ENCODE measurements at places on chromosomes 1 and 21.

DNA sequence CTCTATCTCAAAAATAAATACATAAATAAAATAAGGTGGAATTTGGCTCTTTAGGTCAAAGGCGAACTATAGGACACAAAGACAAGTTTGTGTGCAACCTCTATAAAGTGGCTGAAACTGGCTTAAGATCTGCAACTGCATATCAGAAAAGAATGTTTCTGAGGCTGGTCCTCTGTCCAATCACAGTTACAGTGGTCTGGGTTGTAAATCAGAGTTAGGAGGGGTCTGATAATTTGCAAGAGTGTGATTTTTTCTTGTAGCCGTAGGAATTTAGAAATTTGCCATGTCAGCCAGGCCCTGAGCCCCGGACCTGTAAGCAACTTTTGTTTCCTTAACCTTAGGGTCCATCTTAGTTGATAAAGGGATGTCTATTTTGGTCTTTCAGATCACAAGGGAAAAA is 27.8 kb downstream of the CMPK1 start:
- no peak for DNase-seq

DNA sequence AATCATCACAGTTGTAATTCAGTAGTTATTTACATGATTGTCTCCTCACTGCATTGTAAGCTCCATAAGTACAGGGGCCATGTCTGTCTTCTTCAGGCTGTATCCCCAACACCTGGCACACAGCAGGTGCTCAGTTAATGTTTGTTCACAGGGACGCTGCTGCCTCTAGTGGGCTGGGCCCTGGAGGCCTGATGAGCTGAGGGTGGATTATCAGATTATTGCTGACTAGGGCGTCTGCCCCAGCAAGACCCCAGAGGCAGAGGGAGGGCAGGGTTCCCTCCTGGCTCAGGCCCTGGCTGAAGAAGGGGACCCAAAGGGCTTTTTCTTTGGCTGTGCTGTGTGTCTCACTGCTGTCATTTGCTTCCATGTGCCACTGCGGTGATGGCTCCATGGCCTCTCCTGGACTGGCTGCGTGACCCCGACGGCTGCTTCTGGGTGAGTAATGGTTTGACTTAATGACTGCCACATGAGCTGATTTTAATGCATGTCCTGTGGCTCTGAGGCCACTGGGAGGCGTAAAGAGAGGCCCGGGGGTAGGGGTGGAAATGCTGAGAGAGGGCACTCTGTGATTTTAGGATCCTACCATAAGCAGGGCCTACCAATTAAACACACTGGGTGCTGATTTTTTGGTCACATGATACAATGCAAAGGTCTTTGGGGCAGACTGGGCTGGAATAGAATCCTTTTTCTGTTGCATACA is 20.8 kb upstream of the EPB41 start:
- DNase-seq: no peak

DNA sequence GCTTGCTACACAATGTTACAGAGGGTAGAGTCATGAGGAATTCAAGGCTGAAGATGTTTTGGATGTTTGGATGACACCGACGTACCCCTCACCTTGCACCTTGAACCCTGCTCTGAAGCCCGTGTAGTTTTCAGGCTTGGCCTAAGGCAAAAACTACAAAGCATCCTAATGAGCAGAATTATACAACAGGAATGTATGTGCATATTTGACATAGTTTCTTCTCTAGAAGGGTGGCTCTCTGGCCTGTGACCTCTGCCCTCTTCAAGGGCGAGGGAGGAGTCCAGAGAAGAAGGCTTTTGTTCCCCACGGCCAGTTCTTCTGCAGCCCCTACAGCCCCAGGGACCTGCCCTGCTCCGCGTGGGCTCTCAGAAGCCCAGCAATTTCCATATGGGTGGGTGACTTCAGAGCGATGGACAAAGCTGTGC is 43.3 kb downstream of the L1TD1 start:
- no peak for DNase-seq

- no peak for DNase-seq
Measured at GRCh38 chr1:7497107-7497637, 273.9 kb upstream of the VAMP3 start.

DNA sequence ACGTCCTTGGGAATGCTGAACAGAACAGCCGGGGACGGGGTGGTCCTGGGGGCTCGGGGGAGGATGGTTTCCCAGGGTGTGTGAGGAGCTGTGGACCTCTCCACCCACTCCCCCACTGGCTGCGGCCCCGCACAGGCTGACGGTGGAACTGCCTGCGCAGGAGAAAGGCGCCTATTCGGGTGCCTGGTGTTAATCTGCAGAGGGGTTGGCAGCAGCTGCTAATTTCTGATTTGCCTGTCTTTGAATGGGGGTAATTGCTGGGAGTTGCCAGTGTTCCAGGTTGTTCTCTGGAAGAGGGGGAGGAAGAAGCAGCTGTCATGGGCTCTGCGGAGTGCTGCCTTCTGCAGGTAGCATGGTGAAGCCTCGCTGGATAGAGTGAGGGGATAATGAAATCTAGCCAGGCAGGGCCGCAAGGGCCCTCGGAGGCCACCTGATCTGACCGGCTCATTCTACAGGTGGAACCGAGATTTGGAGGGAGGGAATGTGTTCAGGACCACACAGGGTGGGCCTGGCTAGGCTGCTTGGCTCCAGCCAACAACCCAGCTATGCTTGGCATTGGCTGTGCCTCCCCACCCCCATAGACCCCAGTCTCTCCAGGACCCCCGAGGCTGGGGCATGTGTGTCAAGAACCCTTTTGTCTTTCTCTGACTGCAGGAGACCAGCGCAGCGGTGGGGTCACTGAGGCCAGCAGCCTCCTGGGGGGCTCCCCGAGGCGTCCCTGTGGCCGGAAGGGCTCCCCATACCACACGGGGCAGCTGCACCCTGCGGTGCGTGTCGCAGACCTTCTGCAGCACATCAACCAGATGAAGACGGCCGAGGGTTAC is 67.1 kb downstream of the PTPRU start:
- DNase-seq: no peak

DNA sequence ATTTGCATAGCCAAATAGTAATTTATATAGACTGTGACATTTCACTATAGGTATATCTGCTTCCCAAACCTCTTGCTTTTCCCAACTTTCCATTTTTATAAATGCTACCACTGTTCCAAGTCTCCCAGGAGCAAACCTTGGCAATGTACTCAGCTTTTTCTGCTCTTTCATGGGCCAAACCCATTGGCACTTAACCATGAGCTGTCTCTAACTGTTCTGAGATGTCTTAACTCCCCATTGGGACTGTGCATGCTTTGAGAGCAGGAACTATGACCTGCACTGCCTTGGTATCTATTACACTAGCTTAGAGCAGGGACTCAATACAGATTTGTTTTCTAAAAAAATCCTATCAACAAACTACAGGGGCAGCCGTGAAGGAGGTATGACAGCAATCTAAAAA is 22.5 kb upstream of the KHDRBS1 start:
- no peak for DNase-seq

DNA sequence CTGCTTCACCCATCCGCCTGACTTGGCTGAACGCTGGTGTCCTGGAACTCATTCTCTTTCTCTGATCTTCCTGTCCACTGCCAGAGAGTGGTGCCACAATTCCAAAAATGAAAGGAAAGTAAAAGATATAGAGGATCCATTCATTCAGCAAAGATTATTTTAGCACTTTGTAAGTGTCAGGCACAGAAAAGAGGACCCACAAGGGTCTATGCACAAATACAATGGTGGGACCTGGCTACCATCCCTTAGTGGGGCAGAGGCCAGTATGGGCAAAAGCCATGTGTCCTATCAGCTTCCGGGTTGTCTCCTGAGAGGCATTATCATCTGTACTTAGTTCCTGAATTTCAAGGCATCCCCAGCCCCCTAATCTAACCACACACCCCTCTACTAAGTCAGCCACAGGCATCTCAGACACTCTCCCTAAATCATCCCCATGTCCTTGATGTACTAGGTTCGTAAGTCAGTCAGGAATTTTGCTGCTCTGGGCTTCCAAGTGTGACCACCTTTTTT is 19.0 kb downstream of the SSR2 start:
- DNase-seq: no peak

DNA sequence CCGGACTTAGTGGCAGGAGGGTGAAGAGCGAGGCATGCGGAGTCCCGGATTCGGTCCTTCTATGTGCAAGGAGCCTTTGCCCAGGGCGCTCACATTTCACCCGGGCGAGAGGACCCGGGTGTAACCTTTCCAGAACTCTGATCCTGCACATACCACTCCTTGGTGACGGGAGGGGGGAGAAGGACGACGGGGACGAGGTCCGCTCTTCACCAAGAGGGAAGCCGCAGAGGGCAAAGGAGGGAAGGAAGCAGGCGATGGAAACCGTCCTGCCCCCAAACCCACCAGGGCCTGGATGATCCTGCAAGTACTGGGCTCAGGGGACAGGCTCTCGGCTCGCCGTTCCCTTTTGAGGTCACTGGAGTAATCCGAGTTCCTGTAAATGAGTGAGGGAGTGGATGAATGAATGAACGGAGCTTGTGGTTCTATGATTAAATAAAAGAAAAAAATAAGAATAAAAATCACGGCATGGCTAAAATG is 993 bp downstream of the SYPL2 start:
- no peak for DNase-seq

DNA sequence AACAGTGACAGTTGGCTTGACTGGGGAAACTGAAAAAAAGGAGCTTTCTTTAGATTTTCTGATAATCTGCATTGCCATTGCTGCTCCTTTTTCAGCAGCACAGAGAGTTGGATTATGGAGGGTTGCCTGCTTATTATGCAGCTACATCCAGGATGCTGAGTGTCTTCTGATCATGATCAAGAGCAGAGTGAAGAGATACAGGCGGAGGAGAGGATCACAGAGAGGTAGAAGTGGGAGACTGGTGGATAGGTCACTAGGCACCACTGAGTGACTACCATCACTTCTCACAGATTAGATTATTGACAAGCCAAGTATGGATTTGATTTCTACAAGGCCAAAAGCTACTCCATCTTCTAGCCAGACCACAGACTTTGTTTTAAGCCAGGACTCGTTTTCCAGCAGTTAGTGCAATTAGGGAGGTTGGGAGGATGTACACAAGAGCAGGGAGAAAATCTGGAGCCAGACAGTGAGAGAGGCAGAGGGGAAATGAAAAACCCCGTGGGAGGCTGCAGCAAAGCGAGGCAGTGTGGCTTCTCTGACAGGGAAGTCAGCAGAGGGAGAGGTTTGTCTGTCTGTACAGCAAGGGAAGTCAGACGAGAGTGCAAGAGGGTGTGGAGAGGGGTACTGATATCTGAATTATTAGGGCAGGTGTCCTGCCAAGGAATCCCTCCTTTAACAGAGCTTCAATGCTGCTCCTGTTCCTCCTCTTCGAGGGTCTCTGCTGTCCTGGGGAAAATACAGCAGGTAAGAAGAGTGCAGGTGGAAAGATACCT is at the start of gene CD1E:
CD1E (plus strand) TSS at position 592 of the 773 bp plus-strand sequence; CDS start at position 687, 95 bp downstream.
- no peak for DNase-seq

DNA sequence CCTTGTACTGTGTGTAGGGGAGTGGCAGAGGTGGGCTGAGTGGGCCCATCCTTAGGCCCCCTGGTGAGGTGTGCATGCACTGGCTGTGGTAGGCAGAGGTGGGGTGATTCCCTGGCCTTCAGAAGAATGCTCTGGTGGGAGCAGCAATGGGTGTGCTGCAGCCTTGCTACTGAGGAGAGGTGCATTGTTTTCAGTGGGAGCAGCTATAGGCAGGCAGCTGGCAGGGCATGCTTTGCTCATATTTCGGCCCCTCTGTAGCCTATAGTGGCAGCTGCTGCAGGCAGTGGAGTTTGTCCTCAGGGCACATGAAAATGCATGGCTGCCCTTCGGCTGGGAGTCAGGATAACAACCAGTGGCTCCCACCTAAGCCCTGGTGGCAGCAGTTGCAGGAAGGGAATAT is 10.1 kb upstream of the KCTD3 start:
- DNase-seq: no peak

GRCh38 chr1:207999274-207999915 is 88.5 kb upstream of the CD34 start:
- no peak for DNase-seq

- no peak for DNase-seq
Measured at GRCh38 chr1:89670711-89671110, 37.8 kb downstream of the LRRC8C start.

DNA sequence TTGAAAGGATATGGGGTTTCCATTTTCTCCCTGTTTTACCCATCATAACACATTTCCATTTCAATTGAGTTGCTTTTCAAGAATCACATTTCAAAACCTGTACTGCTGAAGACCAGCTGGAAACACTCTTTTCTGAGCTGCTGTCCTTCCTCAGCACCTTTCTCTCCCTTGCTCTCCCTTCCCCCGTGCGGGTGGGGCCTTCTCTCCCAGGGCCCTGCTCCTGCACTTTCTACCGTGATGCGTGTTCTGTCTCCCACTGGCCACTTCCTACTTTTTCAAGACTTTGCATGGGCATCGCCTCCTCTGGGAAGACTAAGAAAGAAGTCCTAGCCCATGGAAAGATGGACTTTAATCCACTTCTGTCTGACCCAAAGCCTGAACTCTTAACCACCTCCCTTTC is 390.4 kb downstream of the PTPRU start:
- DNase-seq: no peak

- DNase-seq: no peak
Measured at GRCh38 chr1:46400421-46400820, 6.3 kb downstream of the FAAH start.

- no peak for DNase-seq
Measured at GRCh38 chr1:50877641-50878040, 82.4 kb downstream of the FAF1 start.

- DNase-seq: peak; percentile 75
Measured at GRCh38 chr1:212749821-212750535, 41.6 kb downstream of the NSL1 start.

DNA sequence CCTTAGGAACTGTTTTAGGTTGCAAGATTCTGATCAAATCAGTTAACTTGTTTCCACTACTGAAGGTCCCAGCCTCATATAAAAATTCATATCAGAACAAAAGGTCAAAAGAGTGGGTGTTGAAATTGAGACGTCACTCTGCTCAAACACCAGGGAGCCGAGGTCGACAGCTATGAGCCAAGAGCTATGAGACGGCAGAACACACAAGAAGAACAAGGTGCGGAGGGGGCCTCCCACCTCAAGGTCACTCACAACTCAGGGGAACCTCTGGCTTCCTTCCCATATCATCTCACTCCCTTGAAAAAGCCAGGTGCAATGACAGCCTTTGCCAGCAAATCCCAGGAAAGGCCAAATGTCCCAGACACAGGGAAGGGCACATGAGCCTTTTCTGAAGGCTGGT is 749 bp downstream of the SEC16B start:
- peak; percentile 21 for DNase-seq

GRCh38 chr21:29295066-29295650 is 3.6 kb upstream of the BACH1 start:
- DNase-seq: no peak
